ENCODE measurements at places on chromosomes 3 and 15.

DNA sequence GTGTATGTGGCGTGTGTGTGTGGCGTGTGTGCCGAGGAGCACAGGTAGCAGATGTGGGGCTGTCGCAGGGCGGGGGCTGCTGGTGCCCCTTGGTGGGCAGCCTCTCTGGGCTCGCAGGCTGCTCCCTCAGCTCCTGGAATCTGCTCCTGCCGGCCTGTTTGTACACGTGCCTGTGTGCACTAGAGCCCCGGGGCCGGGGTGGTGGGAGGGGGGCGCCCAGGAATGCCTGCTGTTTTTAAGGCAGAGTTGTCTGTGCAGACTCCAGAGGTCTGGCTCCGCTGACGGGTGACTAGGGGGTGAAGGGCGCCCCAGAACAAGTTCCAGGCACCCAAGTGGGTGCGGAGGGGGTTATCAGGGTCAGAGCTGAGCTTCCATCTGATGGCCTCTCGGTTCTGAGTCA lies 112.2 kb downstream of the FBLN2 start:
- DNase-seq, result no peak

GRCh38 chr3:83189634-83190033 lies 1428.2 kb upstream of the GBE1 start:
- DNase-seq, result no peak

DNA sequence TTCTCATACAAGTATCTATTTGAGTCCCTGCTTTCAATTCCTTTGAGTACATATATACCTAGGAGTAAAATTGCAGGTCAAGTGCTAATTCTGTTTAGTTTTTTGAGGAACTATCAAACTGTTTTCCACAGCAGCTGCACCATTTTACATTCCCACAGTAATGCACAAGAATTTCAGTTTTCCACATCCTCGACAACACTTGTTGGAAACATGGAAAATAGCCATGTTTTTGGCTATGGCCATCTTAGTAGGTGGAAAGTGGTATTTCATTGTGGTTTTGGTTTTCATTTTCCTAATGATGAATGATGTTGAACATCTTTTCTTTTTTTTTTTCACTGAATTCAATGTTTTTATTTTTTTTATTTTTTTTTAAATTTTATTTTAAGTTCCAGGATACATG lies 44.4 kb upstream of the TNFAIP8L3 start:
- no peak for DNase-seq

DNA sequence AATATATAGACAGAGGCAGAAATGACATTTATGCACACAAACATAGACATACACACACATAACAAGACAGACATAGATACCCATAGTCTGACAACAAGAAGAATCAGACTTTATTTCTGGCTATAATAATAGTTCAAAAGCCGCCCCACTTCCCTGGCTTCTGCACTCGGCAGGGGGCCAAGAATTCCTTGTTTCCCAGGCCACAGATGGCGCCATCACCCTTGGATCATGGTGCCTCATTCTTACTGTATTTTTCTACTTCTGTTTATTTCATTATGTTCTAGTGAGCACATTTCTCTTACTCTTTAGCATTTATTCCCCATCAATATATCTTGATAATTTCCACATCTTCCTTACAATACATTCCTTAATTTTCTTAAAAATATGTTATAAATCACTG lies 387.5 kb downstream of the NLGN1 start:
- DNase-seq, result no peak

DNA sequence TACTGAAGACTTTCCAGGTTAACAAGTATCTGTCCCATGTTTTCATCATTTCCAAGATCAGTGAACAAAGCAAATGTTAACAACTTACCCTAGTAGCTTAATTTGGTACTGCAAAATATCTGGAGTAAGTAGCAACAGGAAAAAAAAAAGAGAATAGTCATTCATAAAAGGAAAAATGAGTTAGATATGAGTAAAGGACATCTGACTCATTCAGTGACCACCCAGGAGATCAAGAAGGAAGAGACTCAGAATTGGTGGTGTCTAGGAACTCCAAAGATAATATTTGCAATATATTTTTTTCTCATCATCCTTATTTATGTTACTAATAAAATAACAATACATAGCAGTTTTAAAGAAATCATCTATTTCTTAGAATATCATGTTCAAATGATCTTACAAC lies 253.8 kb upstream of the COL8A1 start:
- no peak for DNase-seq

DNA sequence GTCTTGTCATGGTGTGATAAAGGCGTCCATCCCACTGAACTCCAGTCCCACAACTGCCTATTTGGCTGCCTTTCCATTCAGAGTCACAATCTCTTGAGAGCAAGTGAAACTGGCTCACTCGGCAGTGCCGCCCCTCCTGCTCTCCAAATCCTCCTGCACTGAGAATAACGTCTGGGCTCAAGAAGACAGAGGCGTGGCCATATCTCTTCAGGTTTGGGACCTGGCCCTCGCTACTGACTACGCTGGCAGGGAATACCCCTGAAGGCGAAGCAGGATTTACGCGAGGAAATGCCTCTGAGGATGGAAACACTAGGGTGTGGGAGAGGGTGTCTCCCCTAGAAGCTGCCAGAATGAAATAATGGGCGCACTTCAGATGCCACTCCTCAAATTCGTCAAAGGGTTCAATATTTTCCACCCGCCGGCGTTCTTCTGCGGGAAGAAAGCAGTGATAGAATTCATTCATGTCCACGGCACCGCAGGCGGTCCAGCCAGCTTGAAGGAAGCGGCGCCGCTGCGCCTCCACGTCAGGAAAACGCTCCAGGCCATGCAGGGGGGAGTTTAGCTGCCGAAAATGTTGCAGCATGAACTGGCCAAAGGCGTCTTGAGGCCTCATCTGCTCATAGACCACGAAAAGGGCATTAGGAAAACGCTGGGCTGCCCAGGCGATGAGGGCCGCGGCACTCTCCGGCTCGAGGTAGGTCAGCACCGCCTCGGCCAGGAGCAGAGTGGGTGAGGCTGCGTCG lies 985 bp downstream of the LCMT2 start:
- DNase-seq, result no peak

DNA sequence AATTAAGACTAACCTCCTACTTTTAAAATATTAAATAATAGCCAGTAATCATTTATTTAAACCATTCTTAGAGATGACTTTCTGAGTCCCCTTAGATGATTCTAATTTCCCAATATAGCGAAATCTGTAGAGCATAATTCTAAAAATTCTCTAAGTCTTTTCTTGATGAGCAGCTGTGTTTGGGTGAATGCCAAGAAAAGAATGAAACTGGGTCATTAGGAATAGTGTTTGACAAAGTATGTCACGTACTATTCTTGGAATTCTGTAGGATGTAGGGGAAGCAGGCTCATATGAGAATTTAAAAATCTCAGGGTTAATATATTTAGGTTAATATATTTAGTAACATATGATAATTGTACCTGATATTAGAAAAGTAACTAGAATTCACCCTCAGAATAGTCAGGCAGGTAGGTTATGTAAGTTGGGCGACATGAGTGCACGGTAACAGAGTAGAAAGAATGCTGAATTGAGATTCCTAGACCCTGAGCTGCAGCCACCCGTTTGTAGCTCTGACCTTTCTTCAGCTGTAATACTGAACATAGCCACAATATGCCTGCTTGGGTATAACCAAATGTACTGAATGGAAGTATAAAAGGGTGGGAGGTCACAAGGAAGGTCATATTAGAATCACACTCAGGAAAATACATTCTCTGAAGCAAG lies 524.3 kb downstream of the UNC13C start:
- no peak for DNase-seq

GRCh38 chr3:32257641-32258438 lies 19.4 kb downstream of the CMTM8 start:
- no peak for DNase-seq

GRCh38 chr15:40290918-40291574 lies 8.2 kb upstream of the ANKRD63 start:
- no peak for DNase-seq

- DNase-seq, result no peak
Observed at GRCh38 chr15:22884344-22884743, 45.9 kb downstream of the NIPA2 start.

DNA sequence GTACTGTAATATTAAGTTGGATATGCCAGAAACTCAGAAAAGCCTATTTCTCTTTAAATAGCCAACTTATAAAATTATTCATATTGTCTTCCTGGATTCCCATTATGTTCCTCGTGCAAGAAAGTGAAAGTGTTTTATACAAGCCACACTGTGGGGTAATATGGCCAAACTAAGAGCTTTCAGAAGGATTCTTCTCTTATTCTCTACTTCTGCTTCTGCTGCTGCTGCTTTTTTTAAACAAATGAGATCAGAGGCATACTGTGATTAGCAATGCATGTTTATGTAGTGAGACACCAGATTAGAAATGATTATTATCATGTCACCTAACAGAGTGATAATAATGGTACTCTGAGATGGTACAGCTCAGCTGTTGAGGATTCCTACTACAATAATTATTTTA lies 1026.5 kb upstream of the CFAP20DC start:
- no peak for DNase-seq

GRCh38 chr3:117809186-117810081 lies 1099.9 kb downstream of the TUSC7 start:
- DNase-seq, result no peak

- no peak for DNase-seq
Observed at GRCh38 chr15:76084256-76084655, 24.5 kb downstream of the TMEM266 start.

GRCh38 chr15:95770196-95770595 lies 560.3 kb upstream of the NR2F2 start:
- no peak for DNase-seq

- no peak for DNase-seq
Observed at GRCh38 chr3:79406175-79406574, 361.6 kb downstream of the ROBO1 start.

GRCh38 chr15:69718436-69718835 lies 265.8 kb downstream of the RPLP1 start:
- DNase-seq, result no peak

- DNase-seq, result no peak
Observed at GRCh38 chr15:35080226-35080625, 4.9 kb downstream of the NANOGP8 start.

- DNase-seq, result no peak
Observed at GRCh38 chr3:133835418-133835743, 29.8 kb downstream of the SRPRB start.

- DNase-seq, result no peak
Observed at GRCh38 chr3:11445883-11446282, 173.7 kb downstream of the ATG7 start.

DNA sequence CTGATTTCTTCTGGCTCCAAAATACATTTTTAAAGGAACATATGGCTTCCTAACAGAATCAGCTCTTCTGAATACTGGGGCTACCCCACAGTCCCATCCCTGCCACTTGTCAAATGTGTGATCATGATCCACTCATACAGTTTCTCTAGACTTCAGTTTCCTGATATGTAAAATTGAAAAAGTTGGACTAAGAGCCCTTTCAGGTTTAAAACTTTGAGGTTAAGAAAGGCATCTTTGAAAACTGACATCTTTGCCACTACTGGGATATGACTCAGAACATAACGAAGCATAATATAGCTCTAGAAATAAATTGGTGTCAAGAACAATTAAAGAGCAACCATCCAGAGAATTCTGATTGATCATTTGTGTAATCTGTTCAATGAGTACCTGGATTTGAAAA lies 248.3 kb downstream of the IL5RA start:
- no peak for DNase-seq

DNA sequence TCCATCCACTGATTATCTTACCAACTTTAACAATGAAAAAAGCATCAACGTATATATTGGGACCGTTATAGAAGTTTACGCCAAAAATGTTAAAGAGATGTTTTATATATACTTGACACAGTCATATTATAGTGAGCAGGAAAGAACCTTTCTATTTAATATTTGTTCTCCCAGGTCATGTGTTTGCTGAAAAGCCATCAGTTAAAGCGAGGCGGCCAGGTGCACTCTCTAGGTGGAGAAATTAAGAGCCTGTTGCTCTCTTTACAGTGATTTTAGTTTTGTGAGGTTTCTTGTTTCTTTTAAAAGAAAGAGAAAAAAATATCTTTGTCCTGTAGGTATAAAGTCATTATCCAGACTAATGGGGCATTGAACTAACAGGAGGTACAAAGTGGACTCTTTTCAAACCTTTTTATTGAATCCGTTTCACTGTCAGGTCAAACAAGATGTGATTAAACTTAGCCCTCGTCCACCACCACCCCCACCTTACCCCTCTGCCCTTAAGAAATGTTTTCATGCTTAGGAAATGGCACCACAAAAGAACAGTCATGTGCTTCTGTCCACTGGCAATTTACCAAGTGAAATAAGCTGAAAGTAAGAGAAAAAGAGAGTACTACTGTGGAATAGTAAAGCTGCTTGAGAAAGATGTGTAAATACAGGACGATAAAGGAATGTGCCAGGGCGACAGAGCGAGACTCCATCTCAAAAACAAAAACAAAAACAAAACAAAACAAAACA lies 279.9 kb downstream of the PTPRG start:
- no peak for DNase-seq

DNA sequence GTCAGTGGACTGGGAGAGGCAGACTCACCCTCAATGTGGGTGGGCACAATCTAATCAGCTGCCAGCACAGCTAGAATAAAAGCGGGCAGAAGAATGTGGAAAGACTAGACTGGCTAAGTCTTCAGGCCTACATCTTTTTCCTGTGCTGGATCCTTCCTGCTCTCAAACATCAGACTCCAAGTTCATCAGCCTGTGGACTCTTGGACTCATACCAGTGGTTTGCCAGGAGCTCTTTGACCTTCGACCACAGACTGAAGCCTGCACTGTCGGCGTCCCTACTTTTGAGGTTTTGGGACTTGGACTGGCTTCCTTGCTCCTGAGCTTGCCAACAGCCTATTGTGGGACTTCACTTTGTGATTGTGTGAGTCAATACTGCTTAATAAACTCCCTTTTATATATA lies 68.0 kb downstream of the CNTN3 start:
- DNase-seq, result no peak

GRCh38 chr15:81945014-81945615 lies 100.7 kb downstream of the MEX3B start:
- DNase-seq, result no peak

DNA sequence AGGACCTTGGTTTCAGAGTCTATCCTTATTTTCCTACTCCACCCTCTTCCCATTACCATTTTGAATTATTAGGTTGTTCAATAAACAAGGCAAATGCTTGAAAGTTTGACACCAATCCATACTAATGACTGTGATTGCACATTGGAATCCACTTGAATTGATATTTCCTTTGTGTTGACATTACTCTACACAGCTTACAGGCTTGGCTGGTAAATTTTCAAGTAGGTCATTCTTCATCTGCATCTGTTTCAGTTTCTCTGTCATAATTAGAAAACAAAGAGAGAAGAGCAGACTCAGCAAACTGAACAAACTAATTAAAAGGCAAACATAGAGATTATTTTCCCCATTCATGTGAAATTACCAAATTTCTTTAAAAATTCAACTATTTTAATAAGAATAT lies 732.9 kb upstream of the BCHE start:
- no peak for DNase-seq

DNA sequence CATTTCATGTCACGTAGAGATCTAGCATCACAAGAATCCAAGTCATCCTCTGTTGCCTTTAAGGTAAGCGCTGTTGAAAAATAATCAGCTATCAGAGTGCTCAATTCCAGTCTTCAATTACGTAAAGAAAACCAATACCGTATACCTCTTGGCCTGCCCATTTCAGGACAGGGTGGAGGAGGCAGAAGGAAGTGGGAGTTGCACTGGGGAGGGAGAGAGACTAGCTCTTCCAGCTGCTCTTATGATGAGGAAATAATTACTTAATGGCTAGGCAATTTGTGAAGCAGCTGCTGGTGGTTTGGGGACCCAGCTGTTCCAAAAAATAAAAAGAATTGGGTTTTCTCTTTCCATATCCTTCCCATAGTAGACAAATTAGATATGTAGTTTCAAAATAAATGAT lies 365.8 kb upstream of the MCTP2 start:
- DNase-seq, result no peak
